WTC11 (cell line): ENCODE measurements at places on chromosomes 1 and 21. TPM values are rescaled to one million over a fixed set of nuclear protein-coding genes. Genes with fewer than 3 reads are reported as not detected.
A peak's percentile ranks its signal among the peaks of the same experiment; 100 is the strongest.

DNA sequence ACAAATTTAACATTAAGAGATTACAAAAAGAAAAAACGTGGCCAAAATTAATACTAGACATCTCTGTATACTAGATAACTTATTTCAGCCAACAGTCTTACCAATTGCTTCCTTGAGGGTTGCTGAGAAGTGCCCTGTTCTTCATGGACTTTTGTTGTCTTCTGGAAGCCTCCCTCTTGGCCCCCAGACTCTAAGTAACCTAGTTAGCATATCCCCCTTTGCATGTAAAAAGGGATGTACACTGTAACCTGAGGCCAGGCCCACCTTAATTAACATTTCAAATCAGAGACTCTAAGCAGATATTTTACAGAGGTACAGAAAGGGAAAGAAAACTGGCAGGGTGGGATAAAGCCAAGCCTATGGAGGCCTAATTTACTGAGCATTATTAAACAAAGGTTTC, 1047.3 kb downstream of the ADGRL2 start:
- peak overlapping the region; percentile 57 for H3K4me3 ChIP-seq
- no peak for DNase-seq
- H3K4me1 ChIP-seq: peaks cover 77% of the 10 kb centered on the region
- no peaks in the 10 kb centered on the region for H3K36me3 ChIP-seq
- H3K27ac ChIP-seq: peak overlapping the region; percentile 90
- no peaks in the 10 kb centered on the region; the same call in 1 of the 2 replicates for H3K27me3 ChIP-seq

DNA sequence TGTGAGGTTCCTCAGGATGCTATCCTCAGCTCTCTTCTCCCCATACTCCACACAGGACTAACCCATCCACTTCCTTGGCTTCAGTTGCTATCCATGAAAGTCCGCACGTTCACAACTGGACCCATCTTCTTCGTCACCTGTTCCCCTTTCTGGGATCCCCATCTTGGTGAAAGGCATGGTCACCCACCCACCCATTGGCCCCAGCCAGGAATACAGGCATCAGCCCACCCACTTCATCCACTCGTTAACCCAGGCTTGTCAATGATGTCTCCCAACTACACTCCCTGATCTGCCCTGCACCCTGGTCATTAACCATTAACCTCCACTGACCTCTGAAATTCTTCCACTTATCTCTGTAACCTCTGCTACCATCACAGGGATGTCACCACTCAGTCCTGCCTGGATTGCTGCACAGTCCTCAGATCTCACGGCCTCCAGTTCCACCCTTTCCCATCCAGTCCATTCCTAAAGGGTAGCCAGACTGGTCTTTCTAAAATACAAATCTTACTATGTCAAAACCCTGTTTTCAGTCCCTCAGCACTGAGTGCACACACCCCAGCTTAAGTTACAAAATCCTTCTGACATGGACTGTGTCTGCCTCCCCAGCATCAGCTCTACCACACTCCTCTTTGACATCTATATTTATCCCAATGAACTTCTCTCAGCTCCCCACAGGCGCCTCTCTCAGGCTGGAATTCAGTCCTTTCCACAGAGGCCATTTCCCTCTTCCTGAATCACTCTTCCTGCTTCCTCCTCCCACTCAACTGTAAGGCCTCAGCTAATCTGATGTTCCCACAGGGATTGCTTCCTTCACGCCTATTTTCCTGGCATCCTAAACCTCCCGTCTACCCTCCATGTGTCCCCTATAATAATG, 10.4 kb downstream of the PGLYRP4 start:
- no peaks in the 10 kb centered on the region for H3K36me3 ChIP-seq
- DNase-seq: no peak
- H3K4me3 ChIP-seq: no peak overlapping the region
- H3K27me3 ChIP-seq: peaks cover 7% of the 10 kb centered on the region

DNA sequence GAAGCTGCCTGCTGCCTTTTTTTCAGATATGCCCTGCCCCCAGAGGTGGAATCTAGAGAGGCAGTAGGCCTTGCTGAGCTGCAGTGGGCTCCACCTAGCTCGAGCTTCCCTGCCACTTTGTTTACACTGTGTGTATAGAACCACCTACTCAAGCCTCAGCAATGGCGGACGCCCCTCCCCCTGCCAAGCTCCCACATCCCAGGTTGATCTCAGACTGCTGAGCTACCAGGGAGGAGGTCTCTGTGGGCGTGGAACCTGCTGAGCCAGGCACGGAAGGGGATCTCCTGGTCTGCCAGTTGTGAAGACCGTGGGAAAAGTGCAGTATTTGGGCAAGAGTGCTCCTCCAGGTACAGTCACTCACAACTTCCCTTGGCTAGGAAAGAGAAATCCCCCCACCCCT, 65.1 kb downstream of the MSH4 start:
- no peak overlapping the region for H3K4me3 ChIP-seq
- H3K36me3 ChIP-seq: no peaks in the 10 kb centered on the region
- peak; percentile 21 for DNase-seq
- no peak overlapping the region for H3K27ac ChIP-seq

DNA sequence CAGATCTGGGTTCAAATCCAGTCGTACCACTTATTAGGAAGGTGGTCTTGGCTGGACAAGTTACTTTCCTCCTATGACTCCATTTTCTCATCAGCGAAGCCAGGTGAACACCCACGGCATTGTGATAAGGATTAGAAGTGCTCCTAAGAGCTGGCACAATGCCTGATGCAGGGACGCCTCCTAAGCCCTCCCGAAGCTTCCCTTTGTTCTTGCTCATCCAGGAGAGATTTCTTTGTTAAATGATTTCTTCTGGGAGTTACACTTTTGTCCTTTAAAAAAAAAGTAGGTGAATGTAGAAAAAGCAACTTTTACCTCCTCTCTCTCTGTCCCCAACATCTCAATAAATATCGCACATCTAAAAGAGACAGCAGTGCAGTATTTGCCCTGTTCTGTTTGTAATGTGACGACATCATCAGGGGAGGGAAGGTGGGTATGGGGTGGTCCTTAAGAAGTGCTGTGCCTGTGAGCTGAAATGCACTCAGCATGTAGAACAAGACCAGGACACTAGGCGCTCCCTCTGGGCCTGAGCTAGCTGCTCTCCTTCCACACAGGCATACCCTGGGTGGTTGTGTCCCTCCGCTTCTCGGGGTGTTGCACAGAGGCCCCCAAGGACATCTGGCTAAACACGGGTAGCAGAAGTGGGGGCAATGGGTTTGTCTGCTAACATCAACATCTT, 43.9 kb downstream of the SUSD4 start:
- no peaks in the 10 kb centered on the region for H3K36me3 ChIP-seq
- no peak overlapping the region for H3K4me3 ChIP-seq
- H3K4me1 ChIP-seq: peaks cover 18% of the 10 kb centered on the region
- no peaks in the 10 kb centered on the region for H3K27me3 ChIP-seq
- H3K27ac ChIP-seq: no peak overlapping the region

- peaks cover 59% of the 10 kb centered on the region for H3K27me3 ChIP-seq
- peaks cover 11% of the 10 kb centered on the region for H3K4me1 ChIP-seq
- H3K36me3 ChIP-seq: no peaks in the 10 kb centered on the region
- no peak overlapping the region for H3K27ac ChIP-seq
- DNase-seq: peak; percentile 46
Observed at GRCh38 chr1:245156736-245157505, 2.1 kb downstream of the KIF26B start.

The ADGRL4 gene
- 0.37 to 1.4 TPM (median 0.50 TPM) in 3 replicates for total RNA-seq

The LPAR3 gene
- total RNA-seq: 26.8 to 33.3 TPM (median 27.6 TPM) in 3 replicates

The CD160 gene
- not detected in 3 replicates for total RNA-seq
